ENCODE measurements at places on chromosomes 2 and 18.
A peak's percentile ranks its signal among the peaks of the same experiment; 100 is the strongest.

- no peak overlapping the region for H3K4me3 ChIP-seq
- H3K27ac ChIP-seq: peak overlapping the region; percentile 26
- DNase-seq: peak; percentile 58
- H3K36me3 ChIP-seq: no peaks in the 10 kb centered on the region
- peaks cover 4% of the 10 kb centered on the region for H3K4me1 ChIP-seq
Observed at GRCh38 chr2:133657591-133657990, 89.3 kb upstream of the NCKAP5 start.

- DNase-seq: no peak
- no peak overlapping the region for H3K27ac ChIP-seq
- H3K36me3 ChIP-seq: no peaks in the 10 kb centered on the region
- no peak overlapping the region for H3K4me3 ChIP-seq
- H3K4me1 ChIP-seq: peaks cover 15% of the 10 kb centered on the region
Observed at GRCh38 chr2:173972636-173973035, 7.5 kb upstream of the SP3 start.

GRCh38 chr2:210715560-210716082, 159.2 kb downstream of the CPS1 start:
- H3K4me3 ChIP-seq: no peak overlapping the region
- H3K4me1 ChIP-seq: no peaks in the 10 kb centered on the region
- no peaks in the 10 kb centered on the region for H3K27me3 ChIP-seq

DNA sequence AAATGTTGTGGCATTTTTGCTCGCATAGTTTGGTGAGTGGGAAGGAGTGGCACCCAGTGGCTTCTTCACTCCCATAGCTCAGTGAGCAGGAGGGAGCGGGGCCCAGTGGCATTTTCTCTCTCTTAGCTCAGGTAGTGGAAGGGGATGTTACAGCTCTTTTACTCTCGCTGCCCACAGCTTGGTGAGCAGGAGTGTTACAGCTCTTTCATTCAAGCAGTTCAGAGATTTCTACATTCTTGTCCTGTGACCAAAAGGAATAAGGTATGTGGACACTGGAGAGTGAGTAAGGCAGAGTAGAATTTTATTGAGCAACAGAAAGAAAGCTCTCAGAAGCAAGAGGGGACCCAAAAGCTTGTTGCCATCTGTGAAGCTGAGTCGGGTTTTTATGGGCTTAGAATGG, 192.4 kb downstream of the SPAG16 start:
- no peak for DNase-seq
- H3K4me3 ChIP-seq: no peak overlapping the region
- no peaks in the 10 kb centered on the region for H3K27me3 ChIP-seq
- H3K27ac ChIP-seq: no peak overlapping the region
- H3K36me3 ChIP-seq: no peaks in the 10 kb centered on the region

DNA sequence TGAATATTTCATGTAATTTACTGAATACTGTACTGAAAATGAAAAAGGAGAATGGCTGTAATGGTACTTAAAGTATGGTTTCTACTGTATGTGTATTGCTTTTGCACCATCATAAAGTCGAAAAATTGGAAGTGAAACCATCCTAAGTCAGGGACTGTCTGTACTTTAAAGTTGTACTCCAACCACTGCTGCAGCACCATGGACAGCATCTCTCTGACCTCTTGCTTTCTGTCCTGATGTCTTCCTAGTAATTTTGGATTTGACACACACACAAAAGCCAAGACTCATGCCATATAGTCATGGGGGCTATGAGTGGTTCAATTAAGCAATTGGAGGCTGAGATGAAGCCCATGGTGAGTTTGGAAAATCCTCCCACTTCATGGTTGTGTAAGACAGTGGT, 256.3 kb upstream of the PKDCC start:
- no peaks in the 10 kb centered on the region for H3K4me1 ChIP-seq
- H3K27ac ChIP-seq: no peak overlapping the region
- H3K4me3 ChIP-seq: no peak overlapping the region

DNA sequence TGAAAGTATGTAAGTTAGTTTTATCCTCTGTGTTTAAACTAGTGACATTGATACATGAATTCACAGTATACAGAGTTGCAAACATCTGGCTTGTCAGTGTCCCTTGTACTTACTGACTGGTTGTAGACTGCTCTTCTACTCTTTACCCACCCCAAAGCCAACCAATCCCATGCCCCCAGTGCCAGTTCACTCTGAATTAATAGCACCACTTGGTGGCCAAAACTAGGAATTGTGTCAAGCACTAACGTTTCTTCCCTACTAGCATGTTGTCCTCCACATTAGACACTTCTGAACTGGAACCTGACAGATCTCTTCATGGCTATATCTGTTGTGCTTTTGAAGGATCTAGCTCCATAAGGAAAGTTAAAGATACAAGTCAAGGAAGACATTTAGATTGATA, 27.2 kb upstream of the OTX1 start:
- H3K27ac ChIP-seq: no peak overlapping the region
- no peak overlapping the region for H3K4me3 ChIP-seq
- peaks cover 2% of the 10 kb centered on the region for H3K36me3 ChIP-seq
- no peaks in the 10 kb centered on the region for H3K4me1 ChIP-seq

GRCh38 chr2:222774941-222775340, 85.9 kb upstream of the ACSL3 start:
- H3K4me3 ChIP-seq: no peak overlapping the region
- H3K27me3 ChIP-seq: no peaks in the 10 kb centered on the region
- no peaks in the 10 kb centered on the region for H3K36me3 ChIP-seq

DNA sequence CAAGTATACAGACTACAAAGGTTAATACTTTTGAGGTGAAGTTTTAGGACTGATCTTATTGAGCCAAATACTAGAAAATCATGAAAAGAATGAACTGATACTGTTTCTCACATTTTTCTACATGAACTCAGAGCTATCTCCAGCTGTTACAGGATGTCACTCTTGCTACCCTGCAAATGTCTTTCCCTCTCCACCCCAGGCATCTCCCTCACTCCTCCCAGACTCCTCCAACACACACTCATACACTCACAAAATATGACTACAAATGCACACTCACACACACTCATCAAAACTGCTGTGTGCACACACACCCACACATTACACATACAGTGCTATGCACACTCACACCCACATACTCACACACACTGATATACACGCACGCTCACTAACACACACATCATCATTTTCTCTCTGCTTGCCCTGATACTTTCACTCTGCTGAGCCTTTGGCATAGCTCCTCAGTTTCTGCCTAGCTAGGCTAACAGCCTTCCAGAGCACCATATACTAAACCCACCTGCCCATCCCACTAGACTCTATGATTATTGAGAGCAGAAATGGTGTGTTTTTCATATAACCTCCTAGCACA, 273.3 kb downstream of the CD226 start:
- H3K27me3 ChIP-seq: no peaks in the 10 kb centered on the region
- no peaks in the 10 kb centered on the region for H3K36me3 ChIP-seq
- DNase-seq: no peak
- no peak overlapping the region for H3K27ac ChIP-seq
- H3K4me3 ChIP-seq: no peak overlapping the region

DNA sequence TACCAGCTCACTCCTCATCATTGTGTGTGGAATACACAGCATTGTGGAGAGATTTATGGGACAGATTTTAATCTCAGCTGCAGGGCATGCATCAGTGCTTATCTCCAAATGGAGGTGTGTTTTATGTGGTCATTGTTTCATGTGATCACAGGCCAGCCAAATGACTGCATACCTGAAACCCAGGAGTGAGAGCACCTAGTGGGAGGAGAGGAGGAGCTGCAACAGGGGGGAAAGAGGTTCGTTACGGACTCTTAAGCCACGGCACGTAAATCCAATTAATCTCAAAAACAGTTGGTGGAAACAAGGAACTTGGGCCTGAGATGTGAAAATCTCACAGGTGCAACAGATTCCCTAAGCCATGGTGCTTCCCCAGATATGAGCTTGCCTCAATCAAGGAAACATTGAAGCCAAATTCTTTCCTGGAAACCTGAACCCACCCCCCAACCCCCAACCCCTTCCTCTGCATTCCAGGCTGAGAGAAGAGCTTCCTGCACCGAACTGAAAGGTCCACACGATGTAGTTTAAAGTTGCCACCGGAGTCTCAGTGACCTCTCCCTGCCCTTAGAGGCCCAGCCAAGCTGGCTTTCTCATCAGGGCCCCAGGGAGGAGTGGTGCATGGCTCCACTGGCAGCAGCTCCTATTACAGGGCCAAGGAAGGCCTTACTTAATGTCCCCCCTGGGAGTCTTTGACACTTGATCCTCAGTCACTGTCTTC, 167.4 kb downstream of the C1D start:
- H3K4me3 ChIP-seq: no peak overlapping the region
- H3K36me3 ChIP-seq: no peaks in the 10 kb centered on the region
- H3K27ac ChIP-seq: no peak overlapping the region

- H3K27ac ChIP-seq: no peak overlapping the region
- H3K27me3 ChIP-seq: peaks cover 44% of the 10 kb centered on the region
Observed at GRCh38 chr2:111057045-111057444, 63.7 kb upstream of the BCL2L11 start.

GRCh38 chr2:85753525-85754312, at the start of gene ATOH8:
Gene ATOH8 (plus strand): TSS chr2:85753991. CDS start chr2:85754190, 199 bp downstream.
- H3K27me3 ChIP-seq: no peaks in the 10 kb centered on the region
- peak; percentile 96 for DNase-seq
- H3K36me3 ChIP-seq: peaks cover 5% of the 10 kb centered on the region
- H3K4me1 ChIP-seq: peaks cover 26% of the 10 kb centered on the region

DNA sequence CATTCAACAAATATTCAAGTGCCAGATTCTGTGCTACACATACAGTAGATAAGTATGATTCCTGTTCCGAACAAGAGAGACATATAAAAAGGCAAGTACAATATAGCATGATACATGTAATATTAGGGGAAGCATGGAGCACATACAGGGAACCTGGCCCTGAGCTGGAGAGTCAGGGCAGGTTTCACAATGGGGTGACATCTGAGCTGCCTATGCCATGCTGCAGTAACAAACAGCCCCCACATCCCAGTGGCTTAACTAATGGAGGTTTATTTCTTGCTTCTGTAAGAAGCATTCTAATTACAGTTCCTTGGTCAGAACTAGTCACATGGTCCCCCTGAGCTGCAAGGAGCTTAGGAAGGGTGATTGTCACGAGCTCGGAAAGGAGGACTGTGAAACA, 27.3 kb upstream of the TACR1 start:
- H3K27ac ChIP-seq: no peak overlapping the region
- H3K4me3 ChIP-seq: no peak overlapping the region
- H3K4me1 ChIP-seq: peaks cover 10% of the 10 kb centered on the region
- DNase-seq: no peak
- no peaks in the 10 kb centered on the region for H3K36me3 ChIP-seq
- H3K27me3 ChIP-seq: no peaks in the 10 kb centered on the region

DNA sequence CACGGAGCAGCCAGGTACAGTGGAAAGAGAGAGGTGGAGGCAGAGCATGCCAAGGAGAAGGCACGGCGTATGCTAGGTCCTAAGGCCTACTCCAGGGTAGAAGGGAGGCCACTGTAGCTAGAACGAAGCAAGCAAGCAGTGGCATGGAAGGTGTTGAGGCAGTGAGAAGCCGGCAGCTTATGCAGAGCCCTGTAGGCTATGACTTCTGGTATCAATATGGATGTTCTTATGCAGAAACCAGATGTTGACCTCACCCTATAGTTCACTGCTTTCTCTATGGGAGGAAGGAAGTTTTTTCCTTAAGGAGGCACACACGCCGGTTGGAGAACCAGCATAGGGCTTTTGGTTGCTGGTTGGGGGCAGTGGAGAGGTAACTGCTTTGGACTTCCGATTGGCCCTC, 6.1 kb downstream of the MGAT5 start:
- H3K27me3 ChIP-seq: no peaks in the 10 kb centered on the region
- no peak for DNase-seq
- H3K27ac ChIP-seq: peak overlapping the region; percentile 86
- no peak overlapping the region for H3K4me3 ChIP-seq

GRCh38 chr2:155021618-155022017, 323.1 kb downstream of the KCNJ3 start:
- DNase-seq: no peak
- no peak overlapping the region for H3K4me3 ChIP-seq
- H3K27me3 ChIP-seq: no peaks in the 10 kb centered on the region
- H3K27ac ChIP-seq: no peak overlapping the region

DNA sequence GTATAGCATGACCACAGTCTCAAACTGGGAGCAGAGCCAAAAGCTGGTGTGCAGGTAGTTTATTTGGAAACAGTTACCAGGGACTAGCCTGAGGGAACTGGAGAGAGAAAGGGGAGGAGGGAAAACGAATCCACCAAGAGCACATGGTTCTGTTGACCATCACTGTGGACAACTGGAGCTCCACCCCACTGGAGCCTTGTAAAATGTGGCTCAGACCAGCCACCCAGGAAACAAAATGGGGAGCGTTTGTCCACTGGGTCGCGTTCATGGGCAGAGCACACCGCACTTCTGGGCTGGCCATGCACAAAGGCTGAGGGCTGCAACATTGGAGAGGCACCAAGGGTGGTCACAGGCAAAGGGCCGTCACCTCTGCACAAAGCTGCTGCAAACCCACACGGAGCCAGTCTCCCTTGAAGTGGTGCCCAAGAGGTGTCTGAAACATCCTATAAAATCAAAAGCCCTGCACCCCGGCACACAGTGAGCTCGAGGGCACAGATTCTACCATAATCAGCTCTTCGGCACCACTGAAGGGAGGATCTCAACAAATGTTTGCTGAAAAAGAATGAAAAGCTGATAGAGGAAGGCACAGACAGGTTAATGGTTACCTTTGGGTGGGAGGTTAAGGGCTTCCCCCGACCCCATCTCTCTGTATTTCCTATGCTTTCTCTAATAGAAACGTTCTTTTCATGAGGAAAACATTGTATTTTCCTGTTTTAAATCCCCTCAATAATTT, 192.9 kb downstream of the INHBB start:
- peak; percentile 51 for DNase-seq
- peaks cover 25% of the 10 kb centered on the region for H3K4me1 ChIP-seq
- H3K27me3 ChIP-seq: no peaks in the 10 kb centered on the region
- no peak overlapping the region for H3K27ac ChIP-seq
- H3K36me3 ChIP-seq: no peaks in the 10 kb centered on the region

GRCh38 chr2:78839259-78839658, 186.2 kb upstream of the REG3G start:
- H3K27me3 ChIP-seq: no peaks in the 10 kb centered on the region
- no peak overlapping the region for H3K4me3 ChIP-seq
- H3K36me3 ChIP-seq: no peaks in the 10 kb centered on the region
- DNase-seq: no peak
- H3K27ac ChIP-seq: no peak overlapping the region
- H3K4me1 ChIP-seq: no peaks in the 10 kb centered on the region

- no peaks in the 10 kb centered on the region for H3K27me3 ChIP-seq
- no peak overlapping the region for H3K4me3 ChIP-seq
- peaks cover 10% of the 10 kb centered on the region for H3K4me1 ChIP-seq
Observed at GRCh38 chr18:63788447-63789096, 13.4 kb downstream of the SERPINB7 start.

GRCh38 chr2:70947556-70948184, 12.0 kb downstream of the ATP6V1B1 start:
- peak overlapping the region; percentile 59 for H3K27ac ChIP-seq
- peak overlapping the region; percentile 62 for H3K4me3 ChIP-seq
- DNase-seq: peak; percentile 73
- no peaks in the 10 kb centered on the region for H3K36me3 ChIP-seq

- H3K4me1 ChIP-seq: peaks cover 24% of the 10 kb centered on the region
- DNase-seq: peak; percentile 78
- no peak overlapping the region for H3K4me3 ChIP-seq
- H3K27ac ChIP-seq: no peak overlapping the region
- peaks cover 21% of the 10 kb centered on the region for H3K27me3 ChIP-seq
- H3K36me3 ChIP-seq: no peaks in the 10 kb centered on the region
Observed at GRCh38 chr2:98768384-98769113, 37.6 kb upstream of the MGAT4A start.

All from osteoblast (primary cell).